GM13977 (cell line): ENCODE measurements at places on chromosomes 12 and 14.

DNA sequence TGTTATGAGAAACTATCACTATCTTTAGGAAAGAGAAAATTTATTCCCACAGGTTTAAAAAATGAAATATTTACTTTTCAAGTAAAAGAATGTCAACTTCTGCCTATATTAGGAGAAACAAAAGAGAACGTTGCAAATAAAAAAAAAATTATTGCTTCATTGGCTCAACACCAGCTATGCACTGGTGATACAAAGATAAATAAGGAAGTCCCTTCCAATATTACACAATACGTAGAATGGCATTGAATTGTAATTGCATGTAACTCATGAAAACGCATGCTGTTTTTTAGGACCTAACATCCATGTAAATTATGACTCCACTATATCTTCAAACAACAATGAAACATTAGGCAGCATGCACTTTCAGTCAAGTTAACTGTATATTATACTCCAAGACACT, 56.4 kb upstream of the RERGL start:
- DNase-seq, result no peak

GRCh38 chr12:44929236-44929885, 53.2 kb upstream of the NELL2 start:
- DNase-seq, result no peak

DNA sequence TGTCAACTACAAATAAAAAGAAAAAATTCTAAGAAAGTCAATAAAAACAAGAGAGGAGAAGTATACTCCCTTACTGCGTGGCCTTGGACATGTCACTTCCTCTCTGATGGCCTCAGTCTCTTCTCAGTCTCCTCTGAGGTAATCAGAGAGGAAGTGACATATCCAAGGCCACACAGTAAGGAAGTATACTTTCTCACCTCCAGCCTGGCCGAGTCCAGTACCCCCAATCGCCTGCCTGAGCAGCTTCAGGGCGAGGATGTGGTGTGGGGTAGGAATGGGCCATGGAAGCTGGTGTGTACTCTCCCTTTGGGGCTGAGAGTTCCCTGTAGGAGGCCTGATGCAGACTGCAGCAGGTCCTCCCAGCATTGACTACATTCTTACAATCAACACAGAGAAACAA, 15.8 kb downstream of the VDR start:
- DNase-seq, result no peak

- no peak for DNase-seq
These were observed at the start of gene GNB3 for GRCh38 chr12:6840761-6841515. TSS of gene GNB3 (plus strand) at chr12:6840925. CDS start at chr12:6841288, 363 bp downstream.

- DNase-seq, result no peak
These were observed 438.1 kb downstream of the FUT8 start for GRCh38 chr14:65850429-65851135.

DNA sequence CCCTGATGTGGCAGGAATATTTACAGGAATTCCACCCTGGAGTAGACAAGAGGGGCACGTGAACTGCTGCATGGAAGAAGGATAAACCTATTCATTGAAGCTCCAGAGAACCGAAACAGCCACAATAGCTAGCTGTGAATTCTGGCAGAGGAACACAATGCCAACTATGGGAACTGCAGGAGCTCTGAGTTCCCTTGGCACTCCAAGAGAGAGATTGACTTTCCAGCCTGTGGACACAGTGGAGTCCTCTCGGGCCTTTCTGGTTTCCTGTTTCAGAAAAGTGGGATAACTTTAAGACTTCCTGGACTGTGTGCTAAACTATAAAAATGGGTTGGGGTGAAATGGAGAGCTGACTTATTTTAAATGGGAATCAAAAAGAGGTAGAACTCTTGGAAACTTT, 11.9 kb downstream of the CACNA2D4 start:
- no peak for DNase-seq

DNA sequence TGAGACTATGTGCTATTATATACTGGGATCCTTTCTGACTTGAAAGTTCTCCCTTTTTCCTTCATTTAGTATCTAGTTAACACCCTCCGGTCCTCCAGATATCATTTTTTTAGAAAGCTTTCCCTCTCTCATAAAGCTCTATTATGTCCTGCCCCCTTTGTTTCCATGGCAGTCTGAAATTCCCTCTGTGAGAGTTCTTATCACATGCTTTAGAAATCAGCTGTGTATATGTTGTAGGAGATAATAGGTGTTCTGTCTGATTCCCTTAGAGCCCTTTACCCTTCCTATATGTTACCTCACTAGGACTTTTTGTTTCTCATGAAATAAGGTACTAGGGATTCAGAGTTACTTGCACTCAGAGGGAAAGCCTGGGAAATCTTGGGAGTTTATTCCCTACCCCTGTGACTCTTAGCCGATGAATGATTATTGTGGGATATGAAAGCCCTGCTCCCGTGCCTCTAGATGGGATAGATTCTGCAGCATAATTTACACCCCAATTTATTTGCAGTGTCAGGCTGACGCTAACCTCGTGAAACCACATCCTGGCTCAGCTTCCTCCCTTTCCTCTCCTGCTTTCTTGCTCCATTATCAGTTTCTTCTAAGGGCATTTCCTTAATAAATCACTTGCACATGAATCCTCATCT, 448.4 kb downstream of the MDGA2 start:
- no peak for DNase-seq

GRCh38 chr14:103232031-103232808, 101.8 kb upstream of the EIF5 start:
- DNase-seq, result peak; percentile 16

- peak; percentile 69 for DNase-seq
These were observed 450 bp downstream of the DDN start for GRCh38 chr12:48998497-48999353.

GRCh38 chr12:3446235-3446634, 44.8 kb upstream of the PRMT8 start:
- DNase-seq, result no peak

- no peak for DNase-seq
These were observed 98.9 kb downstream of the ZFP36L1 start for GRCh38 chr14:68693926-68694325.

- DNase-seq, result peak; percentile 60
These were observed at the start of gene PPP1R36 for GRCh38 chr14:64549791-64550620. TSS of gene PPP1R36 (plus strand) at chr14:64549961. CDS start at chr14:64549998, 37 bp downstream.

- no peak for DNase-seq
These were observed 43.8 kb upstream of the ZDHHC17 start for GRCh38 chr12:76720068-76720467.

DNA sequence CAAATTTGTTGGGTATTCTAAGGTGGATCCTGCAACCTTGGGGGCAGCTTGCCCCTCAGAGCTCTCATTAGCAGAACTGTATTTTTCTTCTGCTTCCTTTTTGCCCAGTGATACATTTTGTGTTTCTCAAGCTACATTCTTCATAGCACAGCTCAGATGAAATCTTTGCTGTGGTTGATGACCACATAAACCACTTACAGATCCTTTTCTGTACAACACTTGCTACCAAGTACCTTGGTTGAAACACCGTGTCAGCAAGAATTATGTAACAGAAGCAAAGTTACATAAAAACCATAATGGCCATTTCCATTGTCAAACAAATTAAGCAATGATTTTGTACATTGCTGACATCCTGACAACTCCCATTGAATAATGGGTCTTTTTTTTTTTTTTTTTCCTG, 9.7 kb upstream of the PLBD1 start:
- DNase-seq, result no peak

GRCh38 chr14:31196839-31197492, 10.6 kb downstream of the HECTD1 start:
- DNase-seq, result no peak

DNA sequence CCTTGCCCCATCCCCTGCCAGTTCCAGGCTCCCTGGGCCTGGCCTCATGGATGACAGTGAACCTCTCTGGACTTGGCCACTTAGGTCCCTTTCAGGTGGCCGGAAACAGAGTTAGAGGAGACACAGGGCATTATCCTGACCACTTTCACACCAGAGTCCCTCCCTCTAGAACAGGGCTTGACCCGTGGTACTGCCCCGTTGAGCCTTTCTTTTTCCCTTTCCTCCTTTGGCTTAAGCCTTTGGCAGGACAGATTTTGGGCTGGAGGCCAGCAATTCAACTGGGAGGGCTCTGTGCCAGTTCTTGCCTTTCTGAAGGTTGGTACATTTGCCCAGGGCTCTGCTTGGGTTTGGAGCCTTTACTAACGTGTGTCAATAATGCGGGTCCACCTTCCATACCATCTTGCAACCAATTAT, 22.8 kb downstream of the TPCN1 start:
- no peak for DNase-seq

GRCh38 chr14:81390696-81391095, 9.4 kb downstream of the STON2 start:
- DNase-seq, result no peak

DNA sequence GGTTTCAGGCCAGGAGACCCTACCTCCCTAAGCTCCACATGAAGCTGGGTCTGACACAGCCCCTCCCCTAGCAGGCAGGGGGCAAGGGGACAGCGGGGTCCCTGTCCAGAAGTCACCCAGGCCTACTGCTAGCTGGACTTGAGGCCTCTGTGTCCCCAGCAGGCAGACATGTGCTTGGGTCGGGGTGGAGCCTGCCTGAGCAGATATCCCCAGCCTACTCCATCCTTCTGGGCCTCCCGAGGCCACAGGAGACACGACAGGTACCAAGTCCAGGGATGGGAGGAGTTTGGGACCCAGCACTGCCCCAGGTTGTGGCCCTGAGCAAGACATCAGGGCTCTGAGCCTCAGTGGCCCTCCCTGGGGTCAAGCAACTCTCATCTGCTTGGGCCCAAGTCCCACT, 105.2 kb upstream of the EIF5 start:
- no peak for DNase-seq

DNA sequence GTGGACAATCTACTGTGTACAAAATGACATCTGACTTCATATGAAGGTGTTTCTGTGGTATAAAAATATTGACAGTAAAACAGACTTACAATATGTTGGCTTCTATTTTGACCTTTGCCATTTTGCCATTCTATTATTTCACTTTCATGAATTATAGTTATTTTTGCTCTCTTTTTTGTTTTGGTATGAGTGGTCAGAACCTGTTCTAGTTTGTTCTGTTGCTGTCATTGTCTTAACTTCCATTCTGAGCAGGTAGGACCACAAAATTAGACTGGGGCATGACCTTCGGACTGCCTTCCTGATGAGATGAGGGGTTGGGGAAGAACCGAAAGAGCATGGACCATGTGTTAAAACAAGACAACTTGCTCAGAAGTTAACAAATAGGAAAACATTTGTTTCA, 36.5 kb upstream of the IFNG-AS1 start:
- DNase-seq, result no peak

DNA sequence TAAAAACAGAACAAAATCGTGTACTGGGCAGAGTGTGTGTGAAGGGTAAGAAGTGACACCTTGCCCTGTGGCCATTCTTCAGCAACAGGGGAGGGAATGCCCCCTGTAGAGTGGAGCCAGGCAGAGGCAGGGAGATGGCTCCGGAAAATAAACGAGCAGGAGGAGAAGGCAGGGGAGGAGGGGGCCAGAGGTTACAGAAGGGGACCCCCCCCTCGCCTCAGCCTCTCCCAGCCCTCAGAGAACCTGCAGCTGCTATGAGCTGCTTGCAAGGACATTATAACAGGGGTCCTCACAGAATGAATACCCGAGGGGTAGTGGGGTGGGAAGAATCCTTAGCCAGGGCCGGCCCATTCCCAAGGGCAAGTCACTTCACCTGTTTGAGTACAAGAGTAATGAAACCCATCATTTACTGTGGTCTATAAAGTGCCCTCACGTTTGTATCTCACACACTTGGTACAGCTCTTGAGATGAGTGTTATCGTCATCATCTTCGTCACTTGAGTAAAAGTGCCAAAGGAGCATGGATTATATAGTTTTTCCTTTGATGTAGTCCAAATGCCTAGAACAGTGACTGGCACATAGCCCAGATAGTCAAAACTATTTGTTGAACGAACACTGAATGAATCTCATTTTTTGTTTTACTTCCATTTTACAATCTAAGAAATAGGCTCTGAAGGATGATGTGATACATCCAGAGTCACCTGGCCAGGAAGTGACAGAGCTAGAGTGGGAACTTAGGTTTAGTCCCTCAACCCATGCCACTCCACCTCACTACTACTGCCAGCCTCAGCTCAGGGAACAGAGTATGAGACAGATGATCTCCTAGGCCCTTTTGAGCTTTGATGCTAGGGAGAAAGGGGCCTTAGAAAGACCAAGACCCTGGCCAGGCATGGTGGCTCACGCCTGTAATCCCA, 14.5 kb downstream of the SCNN1A start:
- DNase-seq, result no peak

GRCh38 chr12:74985293-74985985, 224.2 kb downstream of the KCNC2 start:
- DNase-seq, result no peak

DNA sequence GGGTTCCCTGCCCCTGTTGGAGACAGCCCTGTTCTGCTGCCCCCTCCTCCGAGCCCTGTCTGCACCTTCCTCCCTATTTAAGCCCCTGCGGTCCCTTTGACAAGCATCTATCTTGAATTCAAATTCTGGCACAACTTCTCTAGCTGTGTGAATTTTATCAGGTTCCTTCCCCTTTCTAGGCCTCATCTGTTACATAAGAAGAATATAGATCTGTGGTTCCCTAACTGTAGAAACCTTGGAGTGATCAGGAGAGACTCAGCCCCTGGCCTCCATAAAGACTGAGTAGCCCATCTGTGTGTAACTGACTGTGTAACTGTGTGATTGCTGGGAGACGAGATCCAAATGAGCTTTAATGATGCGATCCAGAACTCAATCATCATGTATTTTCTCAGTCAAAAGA, 13.0 kb upstream of the RACGAP1 start:
- no peak for DNase-seq

GRCh38 chr12:116698554-116699075, 39.3 kb downstream of the SPRING1 start:
- DNase-seq, result no peak

GRCh38 chr12:120286768-120287490, 4.8 kb downstream of the RNU4-2 start:
- DNase-seq, result no peak

DNA sequence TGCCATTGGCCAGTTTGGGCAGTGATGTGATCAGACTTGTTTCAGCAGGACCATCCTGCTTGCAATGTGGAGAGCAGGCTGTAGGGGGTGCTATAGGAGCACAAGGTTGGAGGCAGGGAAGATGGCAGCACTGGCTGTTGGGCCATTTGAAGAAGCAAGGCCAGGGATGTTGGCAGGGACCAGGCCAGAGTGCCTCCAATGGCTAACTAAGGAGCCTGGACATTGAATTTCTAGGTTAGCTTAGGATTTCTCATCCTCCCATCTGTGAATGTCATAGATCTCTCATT, 23.5 kb downstream of the FGF23 start:
- no peak for DNase-seq

- DNase-seq, result no peak
These were observed 817.0 kb downstream of the FLRT2 start for GRCh38 chr14:86346818-86347384.

DNA sequence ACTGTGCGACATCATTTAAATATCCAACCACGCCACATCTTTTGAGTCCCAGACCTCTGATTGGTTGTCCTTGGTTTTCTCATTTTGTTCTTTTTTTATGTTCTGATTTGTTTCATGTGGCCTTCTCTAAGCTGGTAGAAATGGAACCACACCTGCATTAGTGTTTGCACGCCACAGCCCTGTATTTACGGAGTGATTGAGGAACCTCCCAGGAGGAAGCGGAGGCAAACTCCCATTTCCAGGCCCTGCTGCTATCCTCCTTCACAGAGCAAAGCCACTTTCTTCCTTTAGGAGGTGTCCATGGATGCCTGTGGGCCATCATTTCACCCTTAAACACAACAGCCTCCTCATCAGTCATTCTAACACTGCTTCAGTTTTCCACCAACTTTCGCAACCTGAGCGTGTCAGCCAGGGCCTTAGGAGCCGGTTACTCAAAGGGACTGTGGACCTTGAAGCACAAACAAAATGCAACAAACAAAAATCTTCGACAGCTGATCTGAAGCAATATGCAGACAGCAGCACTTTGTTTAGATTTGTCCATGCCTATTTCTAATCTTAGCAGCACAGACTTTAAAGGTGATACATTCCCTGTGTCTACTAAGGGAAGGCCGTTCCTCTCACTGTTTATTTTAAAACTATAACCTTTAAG, 1258.1 kb upstream of the TMEM132C start:
- no peak for DNase-seq
